ENCODE measurements at places on chromosomes 3 and 15.

DNA sequence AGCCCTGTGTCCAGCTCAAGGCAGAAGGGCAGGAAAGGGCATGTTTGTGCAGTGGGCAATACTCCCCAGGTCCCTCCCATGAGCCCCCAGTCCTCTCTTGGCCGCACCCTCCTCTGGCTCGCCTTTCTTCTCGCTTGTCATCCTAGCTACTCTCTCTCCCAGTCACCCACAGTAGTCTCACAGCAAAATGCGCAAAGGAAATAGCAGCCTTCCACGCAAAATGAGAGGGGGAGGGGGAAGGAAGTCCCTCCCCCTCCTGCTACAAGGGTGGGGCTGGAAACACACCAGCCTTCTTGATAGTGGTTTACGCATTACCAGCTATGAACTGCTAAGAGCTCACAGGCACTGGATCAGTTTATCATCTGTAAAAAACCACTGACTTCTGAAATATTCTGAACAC lies 83.8 kb downstream of the GADL1 start:
- no peak for DNase-seq

- DNase-seq, result no peak
These were observed 6.1 kb downstream of the OSBPL10 start for GRCh38 chr3:31974964-31975363.

DNA sequence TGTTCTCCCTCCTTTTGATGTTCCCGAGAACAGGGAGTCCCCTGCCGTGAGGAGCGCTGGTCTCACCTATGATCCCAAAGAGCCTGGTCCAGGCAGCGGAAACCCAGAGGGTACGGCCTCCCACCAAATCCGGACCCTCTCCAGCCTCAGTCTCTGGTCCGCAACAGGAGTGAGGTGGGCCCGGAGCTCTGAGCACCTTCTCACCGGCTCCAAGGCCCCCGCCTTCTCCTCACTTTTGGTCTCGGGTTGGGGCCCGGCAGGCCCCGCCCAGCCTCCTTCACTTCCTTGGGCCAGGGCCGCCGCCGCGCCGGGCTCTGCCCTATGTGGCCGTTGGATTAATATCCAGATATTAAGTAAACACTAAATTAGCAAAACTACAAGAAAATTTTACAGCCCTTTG lies 5.7 kb upstream of the SKOR1 start:
- DNase-seq, result no peak

DNA sequence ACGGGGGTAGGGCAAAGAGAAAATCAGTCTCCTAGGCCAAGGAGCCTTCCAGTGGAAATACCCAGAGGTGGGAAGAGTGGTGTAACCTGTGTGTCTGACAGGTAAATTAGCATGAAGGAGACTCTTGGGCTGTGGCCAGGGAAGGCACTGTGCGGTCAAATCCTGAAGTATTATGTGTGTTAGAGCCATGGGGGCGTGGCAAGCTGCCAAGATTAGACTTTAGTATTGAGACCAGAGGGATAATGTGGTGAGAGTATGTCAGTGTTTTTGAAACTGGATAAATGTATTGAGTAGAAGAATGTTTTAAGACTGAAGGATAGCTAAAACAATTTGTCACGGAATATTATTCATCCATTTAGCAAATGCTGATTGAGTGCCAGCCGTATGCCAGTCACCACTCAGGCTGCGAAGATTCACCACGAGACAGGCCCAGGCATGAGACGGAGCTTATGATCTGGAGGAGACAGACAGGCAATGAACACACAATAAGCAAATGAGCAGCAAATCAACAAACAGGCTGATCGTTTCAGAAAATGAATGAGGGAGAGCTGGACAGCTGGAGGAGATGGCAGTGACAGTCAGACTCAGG lies 445.9 kb downstream of the MCTP2 start:
- DNase-seq, result no peak

DNA sequence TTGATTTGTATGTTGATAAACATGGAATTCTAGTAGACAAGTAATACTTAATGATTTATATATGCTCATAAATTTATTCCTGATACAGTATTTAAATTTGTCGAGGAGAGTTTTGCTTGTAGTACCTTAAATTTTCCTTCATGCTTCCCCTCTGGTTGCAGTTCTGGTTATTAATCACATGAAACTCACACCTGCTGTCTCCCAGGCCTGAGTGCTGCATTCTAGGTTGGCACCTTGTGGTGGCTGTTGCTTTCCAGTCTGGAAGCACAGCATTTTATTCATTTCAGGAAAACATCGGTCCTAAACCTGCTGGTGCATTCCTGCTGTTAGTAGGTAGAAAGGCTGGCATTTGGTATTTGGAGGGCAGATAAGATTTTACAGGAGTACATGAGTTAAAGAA lies 44.9 kb downstream of the ATP1B3 start:
- DNase-seq, result no peak

DNA sequence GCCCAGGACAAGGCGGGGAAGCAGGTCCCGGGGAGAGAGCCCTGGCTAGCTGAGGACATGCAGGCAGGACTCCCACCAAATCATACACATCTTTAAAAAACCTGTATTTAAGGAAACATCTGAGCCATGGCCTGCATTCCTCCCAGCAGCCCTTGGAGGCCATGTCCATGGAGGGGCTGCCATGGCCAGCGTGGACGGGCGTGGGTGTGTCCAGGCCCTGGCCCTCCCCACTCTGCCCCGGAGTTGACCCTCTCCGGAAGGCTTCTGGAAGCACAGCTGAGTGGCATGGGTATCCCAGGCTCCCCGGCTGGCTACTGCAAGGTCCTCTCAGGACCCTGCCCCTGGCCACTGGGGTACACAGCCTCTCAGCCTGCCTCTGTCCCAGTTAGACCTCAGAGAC lies 149.8 kb downstream of the NSMCE3 start:
- DNase-seq, result no peak
